ENCODE measurements at places on chromosomes 5 and 9.

GRCh38 chr9:128033609-128034008 lies 33.5 kb downstream of the NAIF1 start:
- DNase-seq = no peak

DNA sequence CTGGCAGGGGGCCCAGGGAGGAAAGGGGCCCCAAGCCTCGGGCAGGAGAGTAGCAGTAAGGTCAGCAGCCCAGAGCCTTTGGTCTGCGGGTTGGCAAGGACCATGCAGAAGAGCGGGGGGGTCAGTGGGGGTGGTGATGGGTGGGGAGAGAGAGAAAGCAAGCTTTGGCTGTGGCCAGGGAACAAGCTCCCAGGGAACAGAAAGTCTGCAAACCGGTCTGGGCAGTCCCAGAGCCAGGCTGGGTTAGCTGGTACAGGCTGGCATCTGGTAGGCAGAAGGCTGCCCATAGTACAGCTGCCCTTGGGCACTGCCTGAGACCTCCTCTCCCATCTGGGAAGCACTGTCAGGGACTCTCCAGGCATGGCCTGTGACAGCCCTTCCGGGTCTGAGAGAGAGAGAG lies 10.5 kb upstream of the EPB41L4B start:
- DNase-seq = no peak

GRCh38 chr9:71286146-71286545 lies 164.7 kb upstream of the TRPM3 start:
- DNase-seq = no peak

GRCh38 chr5:143524338-143524945 lies 121.0 kb upstream of the NR3C1 start:
- DNase-seq = no peak

- DNase-seq = no peak
Observed at GRCh38 chr5:74595143-74595925, 45.2 kb downstream of the ENC1 start.

DNA sequence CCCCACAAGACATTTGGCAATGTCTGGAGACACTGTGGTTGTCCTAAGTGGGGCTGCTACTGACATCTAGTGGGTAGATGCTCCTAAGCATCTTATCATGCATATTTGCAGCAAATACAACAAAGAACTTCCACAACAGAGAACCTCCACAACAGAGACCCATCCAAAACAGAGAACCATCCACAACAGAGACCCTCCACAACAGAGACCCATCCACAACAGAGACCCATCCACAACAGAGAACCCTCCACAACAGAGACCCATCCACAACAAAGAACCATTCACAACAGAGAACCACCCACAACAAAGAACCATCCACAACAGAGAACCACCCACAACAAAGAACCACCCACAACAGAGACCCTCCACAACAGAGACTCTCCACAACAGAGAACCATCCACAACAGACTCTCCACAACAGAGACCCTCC lies 32.8 kb downstream of the ARPC5L start:
- DNase-seq = peak; percentile 45

- DNase-seq = no peak
Observed at GRCh38 chr5:125302577-125302976, 556.1 kb upstream of the ZNF608 start.

- DNase-seq = no peak
Observed at GRCh38 chr5:95533761-95534160, 21.0 kb downstream of the SKIC3 start.

- no peak for DNase-seq
Observed at GRCh38 chr9:135355521-135356011, 124.0 kb upstream of the PPP1R26 start.

Measured in activated T-cell treated with anti-CD3 and anti-CD28 coated beads, Interleukin-2, amount 50 U/mL, for 1 hour (primary cell).